ENCODE measurements at places on chromosomes 3 and 15.

DNA sequence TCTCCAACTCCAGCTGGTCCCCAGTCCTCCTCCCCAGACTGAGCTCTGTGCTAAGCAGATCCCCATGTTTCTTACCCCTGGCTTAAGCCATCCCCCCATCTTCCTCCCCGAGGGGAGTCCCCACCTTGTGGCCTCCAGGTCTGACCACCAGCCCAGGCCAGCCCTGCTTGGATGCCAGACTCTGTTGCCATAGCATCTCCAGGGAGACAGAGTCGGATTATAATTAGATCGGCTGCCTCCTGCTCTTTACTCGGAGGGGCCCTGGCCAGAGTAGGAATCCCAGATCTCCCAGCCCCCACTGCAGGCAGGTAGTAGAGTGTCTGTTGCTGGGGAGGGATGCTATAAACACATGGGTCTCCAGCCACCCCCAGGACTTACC lies 2.4 kb downstream of the KLHDC8B start:
- no peak for DNase-seq

GRCh38 chr3:187888701-187889100 lies 143.4 kb upstream of the BCL6 start:
- DNase-seq: no peak

DNA sequence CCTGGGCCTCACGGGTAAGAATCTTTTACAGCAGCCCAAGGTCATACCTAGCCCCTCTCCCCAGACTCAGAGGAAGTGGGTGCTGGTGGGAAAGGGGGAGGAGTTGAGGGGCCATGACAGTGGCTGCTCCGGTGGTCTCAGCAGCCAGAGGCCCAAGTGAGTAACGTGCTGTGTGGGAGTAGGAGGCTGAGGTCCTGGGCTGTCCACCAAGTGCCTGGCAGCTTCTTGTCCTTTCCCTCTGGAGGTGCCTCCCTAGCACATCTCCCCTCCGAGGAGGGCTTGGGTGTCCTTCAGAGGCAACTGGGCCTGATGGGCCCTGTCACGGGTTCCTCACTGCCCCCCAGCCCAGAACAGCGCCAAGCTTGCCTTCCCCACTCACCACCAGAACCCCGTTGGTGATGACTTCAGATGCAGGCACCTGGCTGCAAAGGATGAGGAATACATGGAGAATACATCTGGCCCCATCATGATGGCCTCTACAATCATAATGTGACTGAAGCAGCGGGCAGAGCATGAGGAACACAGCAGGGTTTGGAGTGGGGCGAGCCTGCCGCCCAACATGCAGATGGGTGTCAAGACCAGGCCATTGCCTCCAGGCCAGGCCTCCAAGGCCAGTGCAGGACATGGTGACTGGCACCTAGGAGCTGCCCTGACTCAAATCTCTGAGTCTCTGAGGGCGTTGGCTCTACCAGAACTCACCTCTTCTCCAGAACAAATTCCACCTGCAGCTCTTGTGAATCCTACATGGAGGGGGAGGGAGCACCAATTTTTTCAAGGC lies 3.3 kb downstream of the PLA2G4F start:
- DNase-seq: no peak

- DNase-seq: no peak
Observed at GRCh38 chr3:134328147-134328591, 46.1 kb downstream of the AMOTL2 start.

DNA sequence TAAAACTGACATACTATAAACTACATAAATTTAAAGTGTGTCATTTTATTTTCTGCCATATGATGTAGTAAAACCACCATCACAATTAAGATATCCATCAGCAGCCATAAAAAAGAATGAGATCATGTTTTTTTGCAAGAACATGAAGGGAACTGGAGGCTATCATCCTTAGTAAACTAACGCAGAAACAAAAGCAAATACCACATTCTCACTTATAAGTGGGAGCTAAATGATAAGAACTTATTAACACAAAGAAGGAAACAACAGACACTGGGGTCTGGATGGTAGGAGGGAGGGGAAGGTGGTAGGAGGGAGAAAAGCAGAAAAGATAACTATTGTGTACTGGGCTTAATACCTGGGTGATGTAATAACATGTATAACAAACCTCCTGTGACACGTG lies 24.6 kb downstream of the CCDC14 start:
- DNase-seq: no peak

DNA sequence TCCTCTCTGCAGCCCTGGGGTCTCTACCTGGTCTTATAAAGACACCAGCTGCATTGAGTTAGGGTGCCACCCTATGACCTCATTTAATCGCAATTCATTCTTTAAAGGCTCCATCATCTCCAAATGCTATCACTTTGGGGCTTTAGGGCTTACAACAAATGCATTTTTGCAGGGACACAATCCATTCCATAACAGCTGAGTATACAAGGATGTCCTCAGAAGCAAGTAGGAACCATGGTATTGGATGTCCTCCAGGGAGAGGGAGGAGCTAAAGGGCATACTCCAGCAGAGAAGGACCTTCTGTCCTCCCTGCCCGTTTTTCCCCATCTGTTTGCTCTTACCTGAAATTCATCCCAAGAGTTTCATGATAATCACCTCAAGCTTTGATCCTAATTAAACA lies 30.3 kb downstream of the UMPS start:
- DNase-seq: no peak

GRCh38 chr15:72168131-72168807 lies 29.3 kb downstream of the GRAMD2A start:
- DNase-seq: no peak

DNA sequence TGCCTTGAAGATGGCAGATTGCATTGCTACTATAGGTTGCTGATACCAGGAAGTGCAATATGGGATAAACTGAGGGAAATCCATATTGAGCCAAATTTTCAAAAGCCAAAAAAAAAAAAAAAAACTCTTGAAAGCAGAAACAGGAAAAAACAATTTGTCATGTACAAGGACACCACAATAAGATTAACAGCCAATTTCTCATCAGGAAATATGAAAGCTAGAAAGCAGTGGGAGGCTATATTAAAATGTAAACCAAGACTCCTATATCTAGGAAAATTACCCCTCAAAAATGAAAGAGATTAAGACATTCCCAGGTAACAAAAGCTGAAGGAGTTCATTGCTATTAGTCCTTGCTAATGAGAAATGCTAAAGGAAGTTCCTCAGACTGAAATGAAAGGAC lies 462.8 kb upstream of the DPH6 start:
- DNase-seq: no peak

- no peak for DNase-seq
Observed at GRCh38 chr3:3066378-3066777, 43.8 kb downstream of the IL5RA start.

GRCh38 chr3:9769012-9769411 lies 735 bp downstream of the CAMK1 start:
- no peak for DNase-seq
